ENCODE measurements at places on chromosomes 16 and 17.

DNA sequence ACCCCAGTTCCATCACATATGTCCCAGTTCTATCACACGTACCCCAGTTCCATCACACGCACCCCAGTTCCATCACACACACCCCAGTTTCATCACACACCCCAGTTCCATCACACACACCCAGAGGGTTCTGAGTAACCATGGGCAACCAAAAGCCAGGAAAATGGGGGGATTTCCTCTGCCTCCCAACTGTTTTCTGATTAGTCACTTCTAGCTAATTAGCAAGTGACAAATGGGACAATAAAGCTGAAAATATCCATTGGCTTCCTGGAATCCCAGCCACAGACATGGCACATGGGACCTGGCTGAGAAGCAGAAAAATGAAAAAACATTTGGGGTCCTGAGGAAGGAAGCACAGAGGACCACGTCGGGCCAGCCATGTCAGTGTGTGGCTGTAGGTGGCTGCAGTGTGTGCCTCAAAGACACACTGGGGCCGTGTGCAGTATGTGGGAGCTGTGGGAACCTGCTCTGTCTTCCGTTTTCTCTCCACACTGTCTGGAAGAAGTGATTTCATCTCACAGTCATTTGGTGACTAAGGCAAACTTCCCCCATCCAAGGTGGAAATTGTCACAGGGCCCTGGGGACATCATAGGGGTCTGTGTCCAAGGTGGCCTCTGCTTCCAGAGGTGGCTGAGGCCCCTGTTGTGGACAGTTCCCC, 106.7 kb downstream of the CMIP start:
- DNase-seq, result peak; percentile 72

GRCh38 chr16:89550421-89551007, 10.0 kb upstream of the RPL13 start:
- DNase-seq, result no peak

DNA sequence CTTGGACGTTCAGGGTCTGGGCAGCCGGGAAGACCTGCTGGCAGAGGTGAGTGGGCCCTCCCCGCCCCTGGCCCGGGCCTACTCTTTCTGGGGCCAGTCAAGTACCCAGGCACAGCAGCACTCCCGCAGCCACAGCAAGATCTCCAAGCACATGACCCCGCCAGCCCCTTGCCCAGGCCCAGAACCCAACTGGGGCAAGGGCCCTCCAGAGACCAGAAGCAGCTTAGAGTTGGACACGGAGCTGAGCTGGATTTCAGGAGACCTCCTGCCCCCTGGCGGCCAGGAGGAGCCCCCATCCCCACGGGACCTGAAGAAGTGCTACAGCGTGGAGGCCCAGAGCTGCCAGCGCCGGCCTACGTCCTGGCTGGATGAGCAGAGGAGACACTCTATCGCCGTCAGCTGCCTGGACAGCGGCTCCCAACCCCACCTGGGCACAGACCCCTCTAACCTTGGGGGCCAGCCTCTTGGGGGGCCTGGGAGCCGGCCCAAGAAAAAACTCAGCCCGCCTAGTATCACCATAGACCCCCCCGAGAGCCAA, 8.6 kb upstream of the ABCC3 start:
- peak; percentile 70 for DNase-seq

DNA sequence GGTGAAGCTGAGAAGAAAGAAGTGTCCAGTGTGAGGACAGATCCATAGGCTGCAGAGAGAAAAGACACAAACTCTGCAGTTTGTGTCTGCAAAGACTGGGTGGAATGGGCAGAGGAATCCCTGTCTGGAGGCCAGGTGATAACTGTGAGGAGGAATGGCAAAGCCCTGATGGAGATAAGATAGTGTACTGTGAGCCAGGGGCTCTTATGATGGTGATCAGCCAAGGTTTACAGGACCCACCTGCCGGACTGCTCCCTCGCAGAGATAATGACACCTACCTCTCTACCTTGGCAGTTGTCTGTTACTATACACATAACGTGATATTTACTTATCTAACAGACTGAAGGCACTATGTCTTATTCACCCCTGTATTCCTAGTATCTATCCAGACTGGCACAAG, 92.6 kb upstream of the ASIC2 start:
- no peak for DNase-seq

- peak; percentile 26 for DNase-seq
Observed at GRCh38 chr16:72111657-72112451, 18.2 kb downstream of the DHX38 start.

- no peak for DNase-seq
Observed at GRCh38 chr17:4950746-4951204, at the start of gene ENO3. ENO3 (plus strand) TSS chr17:4951119; CDS start chr17:4951830, 711 bp downstream.

- peak; percentile 9 for DNase-seq
Observed at GRCh38 chr17:55842405-55843158, 91.7 kb downstream of the PCTP start.

- no peak for DNase-seq
Observed at GRCh38 chr17:31560616-31561235, 169.3 kb downstream of the RAB11FIP4 start.

DNA sequence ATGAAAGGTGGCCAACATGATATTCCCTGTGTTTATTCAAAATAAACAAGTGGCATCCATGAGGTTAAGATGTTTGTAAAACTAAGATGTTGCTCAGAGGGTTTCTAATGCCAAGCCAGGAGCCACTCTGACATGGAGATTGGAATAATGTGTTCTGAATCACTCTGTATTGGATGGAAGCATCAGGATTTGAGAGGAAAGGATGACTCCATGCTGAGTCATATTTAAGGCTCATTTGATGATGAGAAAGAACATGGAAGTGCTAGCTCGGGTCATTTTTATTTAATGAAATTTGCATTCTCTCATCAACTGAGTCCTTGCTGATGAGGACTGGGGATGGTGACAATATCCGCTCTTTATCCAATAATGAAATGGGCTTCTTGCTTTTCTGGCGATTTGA, 6.2 kb downstream of the VAT1L start:
- peak; percentile 70 for DNase-seq

GRCh38 chr16:87878704-87879103, 9.4 kb upstream of the SLC7A5 start:
- no peak for DNase-seq

- DNase-seq, result no peak
Observed at GRCh38 chr17:29007456-29007855, 1.6 kb upstream of the SEZ6 start.

DNA sequence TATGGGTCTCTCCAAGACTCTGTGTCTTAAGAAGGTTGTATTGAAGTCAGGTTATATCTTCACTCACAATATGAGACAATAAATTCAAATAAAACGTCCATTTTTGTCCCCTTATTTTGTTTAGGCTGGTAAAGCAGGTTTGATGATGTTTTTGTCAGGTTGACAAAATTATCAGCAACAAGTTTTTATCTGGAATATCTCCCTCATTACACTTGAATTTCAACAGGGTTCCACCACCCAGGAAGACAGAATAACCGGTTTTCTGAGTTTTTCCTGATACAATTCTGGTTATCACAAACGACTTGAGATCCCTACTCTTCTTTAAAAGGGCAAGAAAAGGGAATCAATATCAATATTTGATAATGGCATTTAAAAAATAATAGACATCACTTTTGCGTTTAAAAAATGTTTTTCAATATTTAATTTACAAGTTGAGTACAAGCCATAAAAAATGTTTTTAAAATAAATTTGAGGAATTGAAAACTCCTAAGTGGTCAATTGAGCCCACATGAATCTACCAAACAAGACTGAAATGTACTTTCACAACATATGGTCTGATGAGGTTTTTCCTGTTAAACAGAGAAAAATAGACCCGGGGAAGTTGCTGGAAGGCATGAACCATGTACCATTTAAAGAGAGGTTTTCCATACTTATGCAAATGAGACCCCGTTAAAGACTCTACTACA, 1.4 kb upstream of the ATP6V0A1 start:
- DNase-seq, result peak; percentile 10

- DNase-seq, result peak; percentile 42
Observed at GRCh38 chr16:13961099-13961811, 41.3 kb downstream of the ERCC4 start.

- no peak for DNase-seq
Observed at GRCh38 chr16:55641430-55642056, 14.2 kb upstream of the SLC6A2 start.

DNA sequence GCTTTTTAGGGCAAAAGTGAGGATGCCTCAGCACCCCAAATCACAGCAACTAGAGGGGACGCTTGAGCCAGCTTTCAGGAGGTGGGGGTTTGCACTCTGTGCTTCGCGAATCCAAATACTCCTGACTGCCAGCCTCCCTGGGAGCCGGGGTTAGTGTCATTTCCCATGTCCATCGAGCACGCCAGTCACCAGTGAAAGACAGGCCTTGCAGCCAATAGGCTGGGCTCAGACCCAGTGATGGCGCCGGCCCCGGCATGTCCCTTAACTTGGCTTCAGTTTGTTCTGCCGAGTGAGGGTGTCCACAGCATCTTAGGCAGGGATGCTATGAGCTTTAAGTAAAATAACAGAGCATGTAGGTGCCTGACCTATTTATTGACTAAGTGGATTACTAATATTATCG, 50.9 kb upstream of the CDC42EP4 start:
- no peak for DNase-seq

DNA sequence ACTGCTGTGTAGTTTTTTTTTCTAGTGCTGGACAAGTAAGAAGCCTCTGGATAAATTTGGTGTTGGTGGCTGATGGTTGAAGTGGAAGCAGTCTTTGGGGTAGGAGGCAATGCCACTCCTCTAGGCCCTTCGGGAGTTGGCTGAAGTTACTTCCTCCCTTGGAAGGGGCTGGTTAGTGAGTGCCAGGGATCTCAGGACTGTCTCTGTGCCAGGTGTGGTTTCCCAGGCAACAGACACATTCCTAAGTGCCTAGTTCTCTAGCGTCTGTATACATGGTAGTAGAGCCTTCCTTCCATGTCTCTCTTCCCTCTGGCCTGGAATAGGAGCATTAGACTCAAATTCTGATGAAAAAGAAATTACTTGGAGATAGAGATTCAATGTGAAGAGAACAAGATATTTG, 15.3 kb downstream of the TMEM98 start:
- DNase-seq, result peak; percentile 40

- DNase-seq, result no peak
Observed at GRCh38 chr17:7046127-7046724, 2.3 kb upstream of the SLC16A11 start.

- DNase-seq, result no peak
Observed at GRCh38 chr17:33529816-33530215, 236.7 kb upstream of the ASIC2 start.

DNA sequence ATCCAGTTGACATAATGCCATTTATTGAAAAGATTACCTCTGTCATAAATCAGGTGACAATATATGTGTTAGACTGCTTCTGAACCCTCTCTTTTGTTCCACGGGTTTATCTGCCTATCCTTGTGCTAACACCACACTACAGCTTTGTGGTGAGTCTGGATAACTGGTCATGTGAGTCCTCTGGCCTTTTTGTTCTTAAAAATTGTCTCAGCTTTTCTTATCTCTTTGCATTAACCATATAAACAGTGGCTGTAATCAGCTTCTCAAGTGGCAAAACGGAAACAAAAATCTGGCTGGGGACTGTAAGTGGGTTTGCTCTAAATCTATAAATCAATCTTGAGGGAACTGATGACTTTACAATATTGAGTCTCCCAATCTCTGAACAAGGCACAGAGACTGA, 44.6 kb downstream of the STX8 start:
- peak; percentile 11 for DNase-seq

- peak; percentile 25 for DNase-seq
Observed at GRCh38 chr17:41956522-41956921, 10.1 kb upstream of the CNP start.

DNA sequence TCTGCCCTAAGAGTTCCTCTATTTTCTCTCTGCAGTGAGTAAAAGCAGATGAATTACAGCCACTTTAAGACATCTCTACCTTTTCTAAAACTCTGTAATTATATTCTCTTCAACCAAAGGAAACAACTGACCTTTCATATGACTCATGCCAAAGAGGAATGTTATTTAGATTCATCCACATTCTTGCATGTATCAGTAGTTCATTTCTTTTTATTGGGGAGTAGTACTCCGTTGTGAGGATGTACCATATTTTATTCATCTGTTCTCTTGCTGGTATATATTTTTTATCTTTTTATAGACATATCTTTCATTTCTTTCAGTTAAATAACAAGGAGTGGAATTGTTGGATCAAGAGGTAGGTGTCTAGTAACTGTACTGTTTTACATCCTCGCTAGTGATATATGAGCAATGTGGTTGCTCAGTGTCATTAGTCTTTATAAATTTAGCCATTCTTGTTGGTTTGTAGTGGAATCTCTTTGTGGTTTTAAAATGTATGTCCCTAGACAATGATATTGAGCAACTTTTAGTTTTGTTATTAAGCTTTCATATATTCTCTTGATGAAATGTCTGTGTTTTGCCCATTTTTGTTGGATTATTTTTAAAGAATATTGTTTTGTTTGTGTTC, 7.8 kb upstream of the MYH8 start:
- DNase-seq, result peak; percentile 81

DNA sequence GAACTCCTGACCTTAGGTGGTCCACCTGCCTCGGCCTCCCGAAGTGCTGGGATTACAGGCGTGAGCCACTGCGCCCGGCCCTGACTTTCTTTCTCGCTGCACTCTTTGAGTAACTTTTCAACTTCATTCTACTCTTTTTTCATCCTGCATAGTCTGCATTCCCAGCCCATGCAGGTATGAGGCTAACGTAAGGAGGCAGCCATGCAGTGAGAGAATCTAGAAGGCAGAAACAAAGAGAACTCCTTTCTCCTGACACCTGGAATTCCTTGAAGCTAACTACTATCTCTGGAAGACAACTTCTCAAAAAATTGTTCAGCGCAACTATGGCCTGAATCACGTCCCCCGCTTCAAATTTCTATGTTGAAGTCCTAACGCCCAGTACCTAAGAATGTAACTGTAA, 152.0 kb downstream of the SLC39A11 start:
- no peak for DNase-seq

- no peak for DNase-seq
Observed at GRCh38 chr17:71203953-71204352, 916.9 kb upstream of the SOX9 start.

- DNase-seq, result no peak
Observed at GRCh38 chr17:38885044-38885727, 15.3 kb downstream of the LASP1 start.

GRCh38 chr17:1906662-1907101, 76.9 kb downstream of the RPA1 start:
- peak; percentile 22 for DNase-seq

DNA sequence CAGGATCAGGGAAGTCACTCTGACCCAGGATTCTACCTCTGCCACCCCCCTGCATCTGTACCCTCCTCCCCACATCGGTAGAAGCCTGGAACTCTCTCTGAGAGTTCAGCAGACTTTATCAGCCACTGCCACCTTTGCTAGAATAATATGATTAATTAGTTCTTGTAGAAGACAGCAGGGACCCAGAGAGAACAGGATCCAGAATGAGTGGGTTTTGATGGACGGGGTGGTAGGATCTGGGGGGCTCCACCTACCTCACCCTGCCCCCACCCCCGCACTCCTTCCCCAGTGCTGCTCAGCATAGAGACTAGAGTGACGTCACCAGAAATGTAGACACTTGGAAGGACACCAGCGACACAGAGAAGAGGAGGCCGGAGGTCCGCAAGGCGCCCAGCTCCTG, 33.5 kb downstream of the ABCC6 start:
- no peak for DNase-seq

DNA sequence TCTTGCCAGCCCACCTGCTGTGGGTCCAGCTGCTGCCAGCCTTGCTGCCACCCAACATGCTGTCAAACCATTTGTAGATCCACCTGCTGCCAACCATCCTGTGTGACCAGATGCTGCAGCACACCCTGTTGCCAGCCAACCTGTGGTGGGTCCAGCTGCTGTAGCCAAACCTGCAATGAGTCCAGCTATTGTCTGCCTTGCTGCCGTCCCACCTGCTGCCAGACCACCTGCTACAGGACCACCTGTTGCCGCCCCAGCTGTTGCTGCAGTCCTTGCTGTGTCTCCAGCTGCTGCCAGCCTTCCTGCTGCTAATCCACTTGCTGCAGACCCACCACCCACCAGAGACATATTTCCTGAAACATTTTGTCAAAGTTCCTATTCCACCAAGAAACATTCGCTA, 641 bp downstream of the KRTAP9-1 start:
- no peak for DNase-seq

All from amniotic epithelial cell (primary cell).